ENCODE measurements at places on chromosomes 4 and X. TPM values are rescaled to one million over a fixed set of nuclear protein-coding genes. Genes with fewer than 3 reads are reported as not detected.

- DNase-seq = peak; percentile 41
These were observed 322.1 kb upstream of the NOCT start for GRCh38 chr4:138693526-138693925.

- DNase-seq = peak; percentile 39
These were observed 13.1 kb upstream of the AMTN start for GRCh38 chr4:70505151-70505748.

DNA sequence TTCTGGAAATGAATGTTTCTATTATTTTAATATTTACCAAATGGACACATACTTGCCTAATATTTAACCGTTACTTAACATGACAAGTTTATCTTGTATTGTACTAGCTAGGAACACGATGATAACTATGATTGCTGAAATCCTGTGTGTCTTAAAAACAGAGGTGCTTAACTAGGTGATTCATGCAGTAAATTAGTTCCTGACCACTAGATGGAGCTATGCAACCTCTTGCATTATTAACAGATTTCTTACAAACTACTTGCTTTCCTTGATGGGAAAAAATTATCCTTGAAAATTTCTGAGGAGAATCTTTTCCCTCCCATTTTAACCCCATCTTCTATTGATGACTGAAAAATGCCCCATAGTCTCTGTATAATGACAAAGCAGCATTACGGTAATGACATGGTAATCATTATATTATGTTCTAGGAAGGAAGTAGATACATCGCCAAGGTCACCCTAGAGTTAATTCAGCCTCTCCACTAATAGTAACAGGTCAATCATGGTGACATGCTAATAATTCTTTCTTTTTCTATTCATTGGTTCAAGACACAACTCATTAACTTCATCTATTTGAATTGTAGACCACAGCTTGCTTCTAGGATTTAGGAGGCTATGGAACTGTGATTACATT is 844.2 kb downstream of the RAPGEF2 start:
- DNase-seq = peak; percentile 45

MAGEA6 gene
- total RNA-seq = not detected

PAGE5 gene
- total RNA-seq = not detected

DNA sequence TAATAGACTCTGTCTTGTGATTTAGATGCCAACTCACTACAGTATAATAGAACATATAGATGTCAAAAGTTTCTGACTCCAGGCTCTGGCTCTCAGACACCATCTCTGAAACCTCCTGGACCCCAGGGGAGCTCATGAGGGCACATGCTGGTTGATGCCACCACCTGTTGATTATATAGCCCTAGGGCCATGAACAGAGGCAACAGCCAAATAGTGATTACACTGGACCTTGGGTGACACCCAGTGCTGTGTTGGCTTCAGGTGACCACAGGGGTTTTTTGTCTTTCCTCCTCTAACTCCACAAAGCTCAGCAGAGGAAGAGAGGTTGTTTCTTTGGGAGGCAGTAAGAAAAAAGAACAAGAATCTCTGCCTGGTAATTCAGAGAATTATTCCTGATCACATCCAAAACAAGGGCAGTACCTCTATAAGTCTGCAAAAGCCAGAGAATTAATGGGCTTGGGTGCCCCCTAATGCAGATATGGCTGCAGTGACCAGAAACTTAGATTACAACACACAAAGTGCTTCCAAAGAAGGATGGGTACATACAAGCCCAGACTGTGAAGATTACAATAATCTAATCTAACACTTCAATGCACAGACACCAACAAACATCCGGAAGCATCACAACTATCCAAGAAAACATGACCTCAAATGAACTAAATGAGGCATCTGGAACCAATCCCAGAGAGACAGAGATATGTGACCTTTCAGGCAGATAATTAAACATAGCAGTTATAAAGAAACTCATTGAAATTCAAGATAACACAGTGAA is 1920.6 kb downstream of the ARAP2 start:
- DNase-seq = peak; percentile 1

MAGEB10 gene
- not detected for total RNA-seq

TMEM271 gene
- total RNA-seq = not detected

DNA sequence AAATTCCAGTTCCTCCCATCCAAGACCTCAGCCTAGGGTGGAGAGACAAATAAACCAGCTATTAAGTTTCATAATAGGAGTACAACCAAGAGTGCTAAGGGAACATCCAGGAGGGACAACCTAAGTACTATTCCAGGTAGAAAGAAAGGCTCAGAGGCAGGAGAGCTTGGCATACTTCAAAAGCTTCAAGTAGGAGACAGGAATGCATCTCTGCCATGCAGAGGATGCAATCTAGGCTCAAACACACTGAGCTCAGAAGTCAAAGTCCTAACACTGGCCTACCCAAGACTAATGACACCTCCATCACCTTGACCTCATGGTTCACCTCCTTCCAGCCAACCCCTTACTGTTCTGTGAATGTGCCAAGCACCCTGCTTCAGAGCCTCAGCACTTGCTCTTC is 8.1 kb downstream of the WDFY3 start:
- DNase-seq = no peak

- peak; percentile 91 for DNase-seq
These were observed 1.6 kb downstream of the RAB33A start for GRCh38 chrX:130173190-130173895.

DNA sequence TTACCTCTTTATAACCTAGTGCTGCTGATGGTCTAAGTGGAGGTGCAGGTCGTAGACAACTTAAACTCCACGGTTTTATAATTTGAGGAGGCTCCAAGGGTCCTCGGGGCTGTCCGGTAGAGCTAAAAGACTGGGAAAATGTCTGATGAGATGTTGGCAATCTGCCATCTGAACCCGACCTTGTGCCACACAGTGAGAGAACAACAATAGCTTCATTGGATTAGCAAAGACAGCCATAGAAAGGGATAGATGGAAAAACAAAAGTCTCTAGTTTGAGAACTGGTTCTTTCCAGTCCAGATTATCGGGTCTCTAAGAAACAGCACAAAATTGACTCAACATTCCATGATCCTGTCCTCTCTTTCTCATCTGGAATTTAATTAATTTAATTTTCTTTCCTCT is 31.6 kb downstream of the CD40LG start:
- DNase-seq = no peak

DNA sequence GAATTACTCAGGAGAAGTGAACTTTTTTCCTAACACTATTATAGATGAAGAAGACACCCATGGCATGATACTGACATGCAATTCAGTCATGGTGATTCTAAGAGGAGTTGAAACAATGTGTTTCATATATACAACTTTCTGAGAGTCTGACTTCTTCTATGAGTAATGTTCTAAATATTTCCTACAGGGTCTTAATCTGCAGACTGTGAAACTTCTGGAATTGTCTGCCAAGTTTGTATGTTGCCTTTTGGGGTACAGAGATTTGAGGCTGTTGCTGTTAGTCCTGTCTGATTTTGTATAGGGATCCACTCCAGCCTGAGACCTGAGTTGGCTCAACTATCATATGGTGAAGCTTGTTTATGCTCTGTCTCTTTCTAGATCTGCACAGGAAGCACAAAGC is 160.6 kb upstream of the GATB start:
- peak; percentile 30 for DNase-seq

GRCh38 chr4:31114816-31115215 is 394.6 kb downstream of the PCDH7 start:
- no peak for DNase-seq

COL25A1 gene
- total RNA-seq = under 0.01 TPM

GAGE1 gene
- not detected for total RNA-seq

TECRL gene
- not detected for total RNA-seq

GRCh38 chrX:54248309-54248708 is 65.3 kb upstream of the FAM120C start:
- DNase-seq = peak; percentile 44

- peak; percentile 60 for DNase-seq
These were observed 19.5 kb upstream of the NFXL1 start for GRCh38 chr4:47933840-47934239.

- DNase-seq = no peak
These were observed 7.0 kb upstream of the SYNPO2 start for GRCh38 chr4:118881512-118882146.

- DNase-seq = no peak
These were observed 78.2 kb upstream of the TMEM150C start for GRCh38 chr4:82639971-82640370.

DNA sequence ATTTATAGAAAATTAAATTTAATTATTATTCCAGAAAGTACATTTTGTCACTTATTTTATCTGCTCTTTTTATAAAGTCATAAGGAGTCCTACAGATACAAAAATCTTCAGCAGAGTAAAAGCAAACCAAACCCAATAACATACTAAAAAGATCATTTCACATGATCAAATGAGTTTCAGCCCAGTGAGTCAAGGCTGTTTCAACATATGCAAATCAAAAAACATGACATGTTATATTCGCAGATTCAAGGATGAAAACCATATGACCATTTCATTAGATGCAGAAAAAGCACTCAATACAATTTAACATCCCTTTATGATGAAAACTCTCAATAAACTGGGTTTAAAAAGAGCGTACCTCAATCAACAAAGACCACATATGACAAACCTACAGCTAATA is 214.3 kb downstream of the FAT4 start:
- DNase-seq = peak; percentile 3

IGSF1 gene
- total RNA-seq = not detected

DNA sequence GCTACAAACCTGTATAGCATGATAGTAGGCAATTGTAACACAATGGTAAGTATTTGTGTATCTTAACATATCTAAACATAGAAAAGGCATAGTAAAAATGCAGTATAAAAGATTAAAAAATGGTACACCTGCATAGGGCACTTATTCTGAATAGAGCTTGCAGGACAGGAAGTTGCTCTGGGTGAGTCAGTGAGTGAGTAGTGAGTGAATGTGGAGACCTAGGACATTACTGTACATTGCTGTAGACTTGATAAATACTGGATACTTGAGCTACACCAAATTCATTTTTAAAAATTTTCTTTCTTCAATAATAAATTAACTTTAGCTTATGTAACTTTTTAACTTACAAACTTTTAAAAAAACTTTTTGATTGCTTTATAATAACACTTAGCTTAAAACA is 68.2 kb upstream of the MAML3 start:
- peak; percentile 67 for DNase-seq

HERC5 gene
- total RNA-seq = under 0.01 TPM

EDA gene
- total RNA-seq = under 0.01 TPM

DNA sequence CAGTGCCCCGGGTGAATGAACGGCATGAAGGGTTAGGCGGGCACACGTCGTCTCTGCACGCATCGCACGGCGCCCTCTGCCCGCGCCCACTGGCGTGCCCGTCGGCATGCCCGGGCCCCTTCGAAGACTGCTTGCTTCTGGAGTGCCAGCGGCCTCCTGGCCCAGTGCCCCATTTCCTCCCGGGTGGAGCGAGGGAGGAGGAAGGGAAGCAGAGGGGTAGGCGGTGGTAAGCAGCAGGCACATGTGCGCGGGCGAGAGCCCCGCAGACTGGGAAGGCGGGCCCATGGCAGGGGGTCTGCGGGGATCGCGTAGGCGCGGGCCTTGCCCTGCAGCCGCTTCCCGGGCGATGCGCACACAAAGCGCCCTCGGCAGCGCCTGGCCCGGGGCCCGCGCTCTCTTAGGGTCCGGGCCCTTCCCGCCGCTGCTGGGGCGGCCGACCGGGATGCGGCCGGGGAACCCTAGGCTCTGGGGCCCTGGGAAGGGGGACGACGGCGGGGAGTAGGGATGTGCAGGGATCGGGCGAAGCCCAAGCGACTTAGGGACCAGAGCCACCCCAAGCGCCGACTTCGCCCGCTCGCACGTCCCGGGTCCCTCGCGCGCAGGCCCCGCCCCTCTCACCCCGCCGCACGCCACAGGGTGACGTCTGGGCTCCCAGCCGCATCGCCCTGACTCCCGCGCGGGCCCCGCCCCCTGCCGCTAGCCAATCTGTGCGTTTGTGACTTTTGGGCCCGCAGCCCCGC is 866 bp upstream of the EMD start:
- DNase-seq = peak; percentile 40

CPLX1 gene
- not detected for total RNA-seq

DNA sequence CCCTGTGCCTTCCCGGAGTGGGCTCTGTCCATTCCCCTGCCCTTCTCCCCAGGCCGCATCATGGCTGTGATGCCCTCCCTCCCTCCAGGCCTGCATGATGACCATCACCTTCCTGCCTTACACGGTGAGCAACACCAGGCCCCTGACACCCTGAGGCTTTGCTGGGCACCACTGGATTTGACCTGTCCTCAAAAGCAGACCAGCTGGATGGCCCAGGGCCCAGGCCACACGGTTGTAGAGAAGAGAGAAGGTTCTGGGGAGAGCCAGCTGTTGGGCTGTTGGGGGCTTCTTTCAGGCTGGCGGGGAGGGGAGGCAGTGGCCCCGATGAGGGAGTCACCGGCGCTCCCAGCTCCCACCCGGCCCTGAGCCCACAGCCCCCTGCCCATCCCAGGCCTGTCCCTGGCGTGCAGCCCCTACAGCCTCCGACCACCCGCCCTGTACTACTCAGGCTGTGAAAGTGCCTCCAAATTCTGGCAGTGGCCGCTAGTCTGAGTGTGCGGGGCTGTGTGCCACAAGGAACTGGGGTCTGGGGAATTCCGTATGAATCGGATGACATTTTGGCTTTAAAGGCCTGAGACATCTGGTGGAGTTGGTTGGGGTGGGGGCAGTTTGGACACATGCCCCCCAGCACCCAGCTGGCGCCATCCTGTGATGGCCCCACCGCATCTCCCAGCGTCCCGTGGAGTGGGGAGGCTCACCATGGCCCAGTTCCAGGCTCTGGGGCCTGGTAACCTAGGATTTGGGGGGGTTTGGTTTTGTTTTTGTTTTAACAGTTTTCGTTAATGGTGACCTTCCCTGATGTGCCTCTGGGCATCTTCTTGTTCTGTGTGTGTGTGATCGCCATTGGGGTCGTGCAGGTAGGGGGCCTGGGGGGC is 19.6 kb downstream of the TMEM175 start:
- no peak for DNase-seq

FUNDC1 gene
- 13.6 TPM for total RNA-seq

DNA sequence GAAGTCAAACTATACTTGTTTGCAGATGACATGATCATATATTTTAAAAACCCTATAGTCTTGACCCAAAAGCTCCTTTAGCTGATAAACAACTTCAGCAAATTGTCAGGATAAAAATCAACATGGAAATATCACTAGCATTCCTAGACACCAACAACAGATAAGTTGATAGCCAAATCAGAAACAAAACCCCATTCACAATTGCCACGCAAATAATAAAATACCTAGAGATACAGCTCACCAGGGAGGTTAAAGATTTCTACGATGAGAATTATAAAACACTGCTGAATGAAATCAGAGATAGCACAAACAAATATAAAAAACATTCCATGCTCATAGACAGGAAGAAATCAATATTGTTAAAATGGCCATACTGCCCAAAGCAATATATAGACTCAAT is 605.0 kb upstream of the GRIA3 start:
- no peak for DNase-seq

- peak; percentile 3 for DNase-seq
These were observed 43.9 kb upstream of the PDLIM5 start for GRCh38 chr4:94407846-94408245.

- DNase-seq = peak; percentile 96
These were observed 13.0 kb downstream of the EXOC1 start for GRCh38 chr4:55866290-55866907.

DNA sequence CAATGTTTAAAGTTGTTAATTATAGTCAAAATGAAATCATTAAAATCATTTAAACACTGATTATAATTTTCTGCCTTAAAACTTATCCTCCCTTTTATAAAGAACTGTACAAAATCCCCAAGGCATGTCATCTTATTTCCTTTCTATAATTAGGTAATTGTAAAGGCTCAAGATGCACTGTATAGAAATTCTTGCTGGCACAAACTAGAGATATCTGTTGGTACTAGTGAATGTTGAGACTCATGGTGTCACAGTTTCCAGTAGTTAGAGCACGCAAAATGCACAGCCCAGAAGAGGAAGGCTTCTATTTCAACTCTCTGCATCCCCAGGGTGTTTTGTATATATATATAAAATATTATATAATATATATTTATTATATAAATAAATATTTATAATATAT is 22.7 kb upstream of the PLA2G12A start:
- no peak for DNase-seq

OR13H1 gene
- total RNA-seq = not detected
